Placental pericyte (primary cell): ENCODE measurements at places on chromosomes 2 and 18. TPM values are rescaled to one million over a fixed set of nuclear protein-coding genes. Genes with fewer than 3 reads are reported as not detected.

Gene CXCR1
- total RNA-seq, result not detected in 2 replicates

Gene THSD7B
- total RNA-seq, result under 0.01 TPM in 1 of 2 replicates, not detected in the other

Gene UPP2
- total RNA-seq, result not detected in 2 replicates

Gene ZNF142
- total RNA-seq, result 11.6 and 25.1 TPM in 2 replicates

Gene EGR4
- total RNA-seq, result not detected in 2 replicates

Gene MRO
- not detected in 2 replicates for total RNA-seq

Gene VWA3B
- not detected in 2 replicates for total RNA-seq

Gene CHRNG
- not detected in 2 replicates for total RNA-seq

Gene MARCHF4
- total RNA-seq, result 1.1 and 8.7 TPM in 2 replicates

Gene ATOH8
- 3.6 and 10.9 TPM in 2 replicates for total RNA-seq

Gene TMEM17
- 1.6 and 2.6 TPM in 2 replicates for total RNA-seq

Gene SERPINB12
- not detected in 2 replicates for total RNA-seq

Gene ACMSD
- total RNA-seq, result not detected in 2 replicates

Gene WDPCP
- total RNA-seq, result 11.2 and 14.3 TPM in 2 replicates

Gene PDE11A
- total RNA-seq, result 0.43 TPM in 1 of 2 replicates, not detected in the other

Gene FBXO36
- 5.0 and 6.6 TPM in 2 replicates for total RNA-seq

Gene UCN
- 0.86 and 1.1 TPM in 2 replicates for total RNA-seq

Gene DSG3
- total RNA-seq, result under 0.01 TPM in 2 replicates

Gene AQP4
- not detected in 2 replicates for total RNA-seq

Gene CCDC178
- total RNA-seq, result under 0.01 TPM in 1 of 2 replicates, not detected in the other

Gene THADA
- 19.0 and 30.9 TPM in 2 replicates for total RNA-seq

Gene NGEF
- total RNA-seq, result under 0.01 and 0.57 TPM in 2 replicates
